ENCODE measurements at places on chromosomes 12 and 14. TPM values are rescaled to one million over a fixed set of nuclear protein-coding genes. Genes with fewer than 3 reads are reported as not detected.

DNA sequence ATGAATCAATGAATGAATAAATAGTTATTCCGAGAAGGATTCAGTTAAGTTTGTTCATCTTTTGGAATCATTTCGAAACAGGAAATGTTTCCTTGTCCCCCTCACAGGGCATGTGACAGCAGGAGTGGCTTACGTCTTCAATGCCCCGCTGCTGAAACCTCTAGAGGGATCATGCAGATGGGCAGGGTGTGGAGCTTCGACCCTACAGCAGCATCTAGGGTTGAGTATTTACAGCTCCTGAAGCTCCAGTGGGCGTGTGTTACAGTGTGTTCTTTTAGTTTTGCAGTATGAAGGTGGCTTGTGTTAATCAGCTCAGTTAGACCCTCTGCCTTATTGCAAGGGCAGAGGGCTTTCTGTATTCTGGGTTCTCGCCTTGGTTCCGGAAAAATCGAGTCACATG lies 2.6 kb downstream of the NAV3 start:
- no peak for DNase-seq

- DNase-seq: no peak
These were observed 688 bp downstream of the ZNF26 start for GRCh38 chr12:132986885-132987225.

DNA sequence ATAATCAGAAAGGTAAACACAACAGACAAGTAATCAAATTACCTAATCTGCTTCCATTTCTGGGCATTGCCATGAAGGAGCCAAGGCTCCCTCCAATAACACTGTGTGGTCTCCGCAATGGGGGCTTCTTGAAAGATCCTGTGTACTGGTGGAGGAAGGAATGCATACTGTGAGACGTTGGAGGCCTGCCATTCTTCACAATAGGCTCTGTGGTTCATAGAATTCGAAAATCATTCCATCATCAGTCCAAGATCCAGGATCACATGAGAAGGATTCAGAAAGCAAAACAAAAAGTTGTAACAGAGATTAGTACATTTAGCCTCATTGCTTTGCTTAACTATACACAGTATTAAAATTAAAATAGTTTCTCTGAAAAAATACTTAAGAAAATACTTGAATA lies 76.3 kb downstream of the CDK17 start:
- DNase-seq: no peak

USP44 gene
- 1.0 TPM for total RNA-seq

KRT83 gene
- not detected for total RNA-seq
